Left forelimb (tissue), 1 donor: ENCODE measurements at places on chromosomes 5 and 9.

- no peak for DNase-seq
Measured at GRCh38 chr9:35521708-35522107, 31.8 kb downstream of the RUSC2 start.

DNA sequence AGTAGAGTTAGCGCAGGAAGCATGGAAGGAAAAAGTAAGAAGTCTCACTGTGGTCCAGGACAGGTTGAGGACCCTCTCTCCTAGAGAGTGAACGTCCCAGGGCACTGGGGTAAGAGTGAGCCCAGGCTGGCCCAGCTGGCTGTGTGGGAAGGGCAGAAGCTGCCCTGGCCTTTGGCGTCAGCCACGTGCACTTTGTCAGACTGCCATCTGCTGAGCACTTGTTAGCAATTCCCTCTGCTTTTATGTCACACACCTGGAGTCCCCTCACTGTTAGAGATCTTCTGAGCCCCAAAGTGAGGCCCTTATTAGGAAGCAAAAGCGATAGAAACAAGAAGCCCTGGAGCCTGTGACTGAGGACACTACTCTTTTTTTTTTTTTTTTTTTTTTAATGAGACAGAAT is 79.1 kb downstream of the UGCG start:
- DNase-seq = no peak

DNA sequence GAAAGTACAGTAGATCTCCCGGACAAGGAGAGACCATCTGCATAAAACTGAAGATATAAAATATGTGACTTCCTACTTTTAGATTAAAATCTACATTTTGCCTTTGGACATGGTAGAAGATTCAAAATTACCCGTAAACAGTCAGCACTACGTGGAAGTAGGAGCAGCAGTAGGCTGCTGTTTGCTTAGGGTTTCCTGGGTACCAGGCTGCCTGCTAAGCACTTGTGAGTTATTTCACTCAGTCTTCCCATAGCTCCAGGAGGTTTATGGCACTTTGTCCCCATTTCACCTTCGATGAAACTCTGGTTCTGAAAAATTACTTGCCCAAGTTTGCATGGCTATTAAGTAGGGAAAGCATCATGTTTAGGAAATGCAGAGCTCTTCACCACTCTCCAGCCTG is 92.6 kb downstream of the STK32A start:
- no peak for DNase-seq

DNA sequence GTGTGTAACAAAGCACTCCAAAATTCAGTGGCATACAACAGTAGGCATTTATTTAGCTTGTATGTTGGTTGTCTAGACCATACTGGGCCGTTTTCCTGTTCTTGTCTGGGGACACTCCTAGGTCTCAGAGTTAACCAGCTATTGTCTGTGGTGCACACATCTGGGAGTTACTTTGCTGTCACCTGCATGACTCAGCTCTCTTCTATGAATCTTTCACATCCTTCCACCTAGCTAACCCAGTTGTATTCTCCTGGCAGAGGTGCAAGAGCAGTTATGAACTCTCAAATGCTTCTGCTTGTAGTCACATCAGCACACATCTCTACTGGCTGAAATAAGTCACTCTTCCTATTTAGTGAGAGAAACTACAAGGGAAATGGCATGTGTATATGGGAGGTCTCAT is 138.1 kb downstream of the BAAT start:
- DNase-seq = no peak

- DNase-seq = no peak
Measured at GRCh38 chr9:129402371-129402739, 218.5 kb downstream of the C9orf50 start.

- DNase-seq = no peak
Measured at GRCh38 chr5:59143926-59144333, 561.1 kb downstream of the RAB3C start.

GRCh38 chr5:95913663-95914062 is 48.0 kb downstream of the ELL2 start:
- no peak for DNase-seq

DNA sequence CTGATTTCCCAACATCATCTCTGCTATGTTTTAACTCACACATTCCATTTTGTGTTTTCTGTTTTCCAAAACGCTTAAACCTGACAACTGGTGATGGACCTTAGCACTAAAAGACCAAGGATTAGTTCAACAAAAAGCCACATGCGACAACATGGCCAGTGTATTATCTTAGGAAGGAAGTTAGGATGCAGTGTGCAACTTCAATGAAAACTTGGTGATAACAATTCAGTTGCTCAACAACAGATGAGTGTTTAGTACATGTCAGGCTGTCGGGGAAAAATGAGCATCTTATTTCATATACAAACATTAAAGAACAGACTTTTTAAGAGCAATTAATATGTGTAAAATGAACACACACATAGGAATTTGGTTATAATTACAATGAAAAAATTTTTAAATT is 780.0 kb downstream of the SEMA5A start:
- no peak for DNase-seq

DNA sequence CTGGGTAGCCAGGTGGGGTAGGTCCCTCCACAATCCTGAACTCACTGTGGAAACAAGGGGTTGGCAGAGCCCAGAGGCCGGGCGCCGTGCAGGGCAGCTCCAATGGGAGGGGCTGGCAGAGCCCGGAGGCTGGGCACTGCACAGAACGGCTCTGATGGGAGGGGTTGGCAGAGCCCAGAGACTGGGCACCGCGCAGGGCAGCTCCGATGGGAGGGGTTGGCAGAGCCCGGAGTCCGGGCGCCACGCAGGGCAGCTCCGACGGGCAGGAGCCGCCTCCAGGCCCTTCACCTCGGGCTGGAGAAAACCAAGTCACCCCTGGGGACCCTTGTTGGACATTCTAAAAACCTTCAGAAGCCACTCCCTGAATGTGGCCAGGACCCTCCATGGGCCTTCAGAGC is 9.3 kb downstream of the NACC2 start:
- DNase-seq = peak; percentile 55

GRCh38 chr9:74942801-74943200 is 9.9 kb downstream of the C9orf40 start:
- DNase-seq = no peak

DNA sequence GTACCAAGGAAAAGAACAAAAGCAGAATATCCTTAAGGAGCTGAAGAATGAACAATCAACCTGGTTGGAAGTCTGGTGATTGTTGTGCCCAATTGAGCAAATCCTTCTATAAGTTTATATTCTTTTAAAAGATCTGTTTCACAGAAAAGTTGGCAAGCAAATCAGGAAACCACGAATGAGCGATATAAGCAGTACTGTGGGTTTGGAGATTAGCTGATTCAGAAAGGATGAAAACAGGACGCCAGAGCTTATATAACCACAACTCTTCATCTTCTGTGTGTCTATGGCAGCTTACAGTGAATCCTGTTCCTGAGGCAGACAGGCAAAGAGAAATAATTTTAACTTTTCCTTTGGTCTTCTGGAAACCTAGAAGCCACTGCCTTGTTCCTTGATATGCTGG is 61.7 kb downstream of the SLC38A9 start:
- no peak for DNase-seq

DNA sequence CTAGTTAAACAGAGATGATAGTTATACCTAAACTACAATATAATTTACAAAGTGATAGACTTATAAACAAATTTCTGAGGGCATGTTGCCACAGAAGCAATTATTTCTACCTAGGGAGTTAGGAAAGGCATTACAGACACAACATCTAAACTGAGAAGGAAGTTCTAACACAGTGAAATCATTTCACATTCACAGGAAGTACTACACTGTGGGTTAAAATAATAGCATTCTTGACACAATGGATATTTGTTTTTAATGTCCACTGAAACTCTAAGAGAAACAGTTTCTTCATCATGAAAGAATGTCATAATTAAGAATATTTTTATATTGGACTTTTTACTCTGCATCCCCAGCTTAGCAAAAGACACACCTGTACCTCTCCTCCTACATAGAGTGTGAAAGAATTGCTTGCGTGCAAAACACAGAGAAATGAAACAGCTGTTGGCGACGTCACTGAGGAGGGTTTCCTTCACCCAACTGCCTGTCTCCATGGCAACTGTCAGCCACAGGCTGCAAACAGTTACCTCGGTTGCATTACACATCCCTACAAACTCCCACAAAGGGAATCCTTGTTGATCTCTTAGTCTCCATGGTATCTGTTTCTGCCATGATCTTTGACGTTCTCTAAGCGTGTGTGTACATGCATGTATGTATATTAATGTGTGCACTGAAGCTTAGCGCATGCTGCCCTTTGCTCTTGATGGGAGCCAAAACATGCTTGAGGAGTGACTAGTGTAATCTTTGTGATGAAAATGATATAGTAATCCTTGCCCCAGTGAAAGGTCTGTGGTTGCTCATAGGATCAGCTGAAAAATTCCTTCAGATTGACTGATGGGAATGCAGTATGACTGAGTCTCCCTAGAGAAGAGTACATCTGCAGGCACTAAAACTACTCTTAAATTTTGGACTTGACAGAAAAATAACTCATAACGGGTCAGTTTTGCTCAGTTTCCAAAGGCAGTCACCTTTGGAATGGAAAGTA is 168.5 kb downstream of the ACTL7B start:
- peak; percentile 63 for DNase-seq
